ENCODE measurements at places on chromosomes 16 and 17.

- peak; percentile 30 for DNase-seq
These were observed at the start of gene RAP1GAP2 for GRCh38 chr17:2796164-2797125. Gene RAP1GAP2 (plus strand): TSS chr17:2796438. CDS start chr17:2796528, 90 bp downstream.

- no peak for DNase-seq
These were observed 5.6 kb downstream of the CUEDC1 start for GRCh38 chr17:57949649-57950048.

GRCh38 chr16:30484887-30485286 is 12.3 kb downstream of the ITGAL start:
- DNase-seq: no peak

- no peak for DNase-seq
These were observed 8.0 kb downstream of the SLC38A10 start for GRCh38 chr17:81287152-81287551.

- DNase-seq: no peak
These were observed 280.9 kb upstream of the EEF2KMT start for GRCh38 chr16:5378531-5378930.
